ENCODE measurements at places on chromosomes 5 and 9.

- no peak for DNase-seq
Measured at GRCh38 chr5:155485386-155485785, 471.8 kb downstream of the KIF4B start.

GRCh38 chr9:106111039-106111730 lies 416.8 kb downstream of the TMEM38B start:
- no peak for DNase-seq

- DNase-seq = no peak
Measured at GRCh38 chr5:158413122-158413680, 554.3 kb upstream of the CLINT1 start.

GRCh38 chr5:133899506-133899905 lies 68.9 kb downstream of the C5orf15 start:
- no peak for DNase-seq

DNA sequence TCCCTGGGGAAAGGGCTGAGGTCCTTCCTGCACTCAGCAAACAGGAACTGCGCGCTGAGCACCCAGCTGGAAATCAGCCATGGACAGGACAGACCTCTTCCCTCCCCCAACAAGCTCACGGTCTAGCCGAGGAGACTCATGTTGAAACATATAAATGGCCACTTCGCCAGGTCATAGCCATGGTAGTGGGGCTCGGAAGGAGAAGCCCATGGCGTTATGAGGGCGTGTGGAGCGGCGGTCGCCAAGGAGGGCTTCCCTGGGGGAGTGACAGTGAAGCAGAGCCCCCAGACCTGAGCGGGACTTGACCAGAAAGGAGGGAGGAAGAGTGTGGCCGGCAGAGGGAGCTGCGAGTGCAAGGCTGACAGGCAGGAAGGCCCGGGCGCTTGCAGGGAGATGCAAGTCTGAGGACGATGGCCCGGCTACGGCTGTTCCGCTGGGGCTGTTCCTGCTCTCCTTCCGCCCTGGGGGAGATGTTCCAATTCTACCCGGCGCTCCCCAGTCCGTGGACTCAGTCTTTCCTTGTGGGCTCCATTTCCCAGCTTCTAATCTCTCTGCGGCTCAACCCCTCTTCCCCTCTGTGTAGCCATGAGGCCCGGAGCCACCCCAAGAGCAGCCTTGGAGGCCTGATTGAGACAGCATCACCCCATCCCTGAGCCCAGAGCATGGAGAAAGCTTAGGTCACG lies 43.9 kb upstream of the PRRC2B start:
- DNase-seq = no peak

DNA sequence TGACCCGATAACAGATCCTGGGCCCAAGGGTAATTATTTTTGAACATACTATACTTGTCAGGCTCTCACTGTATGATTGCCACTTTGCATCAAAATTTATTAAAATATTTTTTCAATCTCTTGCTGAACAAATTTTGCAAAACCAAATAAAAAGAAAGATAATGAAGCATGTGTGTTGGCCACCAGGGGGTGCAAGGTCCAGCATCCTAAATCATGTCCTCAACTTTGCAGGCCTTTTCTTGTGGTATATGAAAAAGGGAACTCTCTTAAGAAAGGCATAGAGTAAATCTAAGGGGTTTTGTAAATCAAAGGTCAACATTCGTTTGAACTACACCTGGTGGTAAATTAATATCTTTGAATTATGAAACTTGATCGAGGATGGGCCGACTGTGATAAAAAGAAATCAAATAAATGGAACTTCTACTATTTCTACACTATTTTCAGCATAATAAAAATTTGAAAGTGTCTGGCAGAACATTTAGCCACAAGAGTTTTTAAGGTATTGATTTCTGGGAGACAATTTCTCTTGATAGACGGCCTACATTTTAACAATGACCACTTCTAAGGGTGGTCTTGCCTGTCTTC lies 676.5 kb downstream of the DMRTA1 start:
- DNase-seq = no peak

- DNase-seq = no peak
Measured at GRCh38 chr9:136059321-136059791, 35.7 kb downstream of the NACC2 start.

- DNase-seq = no peak
Measured at GRCh38 chr5:111584651-111585050, 72.3 kb upstream of the STARD4 start.

- no peak for DNase-seq
Measured at GRCh38 chr9:135221951-135222631, 134.6 kb downstream of the OLFM1 start.

DNA sequence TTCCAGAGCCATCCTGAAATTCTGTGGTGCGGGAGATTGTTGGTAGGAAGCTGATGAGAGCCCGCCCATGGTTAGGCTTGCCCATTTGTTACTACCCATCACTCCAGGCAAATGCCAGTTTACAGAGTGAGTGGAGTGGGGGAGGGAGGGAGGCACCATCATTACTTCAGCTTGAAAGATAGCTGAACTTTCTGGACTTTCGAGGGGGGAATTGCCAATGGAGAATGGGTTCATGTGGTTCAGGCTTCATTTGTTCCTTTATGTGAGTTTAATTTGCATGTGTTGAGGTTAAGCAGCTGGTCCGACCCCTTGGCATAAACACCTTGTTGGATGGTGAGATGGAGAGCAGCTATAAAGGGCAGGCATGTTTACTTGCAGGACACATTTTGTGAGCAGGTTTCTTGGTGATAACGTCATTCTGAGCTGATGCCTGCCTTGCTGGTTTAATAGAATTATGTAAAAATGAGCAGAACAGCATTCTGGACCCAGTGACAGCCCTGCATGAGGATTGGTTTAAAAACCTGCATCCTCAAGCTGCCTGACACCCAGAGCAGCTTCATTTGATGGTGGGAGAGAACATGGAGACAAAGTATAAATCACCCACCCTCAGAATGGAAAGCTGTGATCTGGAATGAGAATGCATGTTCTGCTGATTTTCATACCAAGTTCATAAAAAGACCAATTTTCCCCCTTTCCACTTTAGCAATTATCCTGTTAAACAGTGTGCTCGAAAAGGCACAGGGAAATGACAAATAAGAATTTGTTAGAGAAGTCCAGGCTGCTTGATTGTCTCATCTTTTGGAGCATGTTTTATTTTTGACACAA lies 106.3 kb downstream of the TRIO start:
- no peak for DNase-seq

GRCh38 chr9:99720455-99721050 lies 101.1 kb upstream of the NR4A3 start:
- no peak for DNase-seq

DNA sequence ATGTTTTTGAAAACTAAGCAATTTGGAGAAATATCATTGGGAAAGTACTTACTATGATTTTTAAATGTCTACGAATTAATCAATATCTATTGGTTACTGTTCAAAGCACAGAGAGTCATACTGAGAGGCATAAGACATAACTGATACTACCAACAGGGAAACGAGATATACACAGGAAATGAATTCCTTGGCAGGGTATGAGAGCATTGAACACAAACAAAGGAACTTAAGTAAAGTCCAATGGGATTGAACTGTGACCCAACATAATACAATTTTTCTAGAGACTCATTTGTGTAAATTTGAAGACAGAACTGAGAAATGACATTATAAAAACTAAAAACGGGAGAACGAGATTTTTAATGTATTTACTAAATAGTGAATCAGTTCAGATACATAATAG lies 1.3 kb upstream of the ITGA1 start:
- DNase-seq = no peak

GRCh38 chr5:25448646-25449045 lies 803.9 kb upstream of the CDH10 start:
- DNase-seq = no peak

- no peak for DNase-seq
Measured at GRCh38 chr9:4787876-4788275, 4.9 kb upstream of the RCL1 start.

DNA sequence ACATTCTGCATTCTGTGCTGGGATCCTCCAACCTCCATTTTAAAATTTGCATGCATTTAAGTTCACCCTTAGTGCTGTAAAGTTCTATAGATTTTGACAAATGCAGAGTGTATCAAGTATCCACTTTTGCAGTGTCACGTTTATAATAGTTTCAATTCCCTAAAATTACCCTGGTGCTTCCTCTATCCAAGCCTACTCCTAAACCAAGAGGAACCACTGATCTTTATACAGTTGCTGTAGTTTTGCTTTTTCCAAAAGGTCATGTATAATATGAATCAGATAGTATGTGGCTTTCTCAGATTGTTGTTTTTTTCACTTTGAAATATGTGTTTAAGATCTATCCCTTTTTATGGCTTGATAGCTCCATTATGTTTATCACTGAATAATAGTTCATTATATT lies 468.4 kb upstream of the CDH6 start:
- DNase-seq = no peak

GRCh38 chr5:139296862-139297326 lies 3.4 kb downstream of the MATR3 start:
- no peak for DNase-seq

DNA sequence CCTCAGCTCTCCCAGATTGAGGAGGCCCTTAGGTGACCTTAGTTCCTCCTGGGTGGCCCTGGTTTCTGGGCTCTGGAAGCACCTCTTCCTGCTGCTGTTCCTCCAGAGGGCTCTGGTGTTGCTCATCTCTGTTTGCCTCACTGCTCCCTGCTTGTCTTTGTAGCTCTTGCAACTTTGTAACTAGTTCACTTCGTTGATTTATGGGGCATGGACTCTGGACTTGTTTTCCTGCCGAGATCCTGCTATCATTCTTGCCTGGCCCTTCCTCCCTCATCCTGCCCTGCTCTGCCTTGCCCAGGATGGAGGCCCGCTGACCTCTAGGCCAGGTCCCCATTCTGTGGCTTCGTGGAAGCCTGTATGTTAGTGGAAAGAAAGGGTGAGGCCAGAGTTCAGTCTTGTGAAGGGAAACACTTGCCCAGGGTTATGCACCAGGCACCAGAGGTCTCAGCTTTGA lies 169.3 kb downstream of the MACROH2A1 start:
- DNase-seq = no peak

DNA sequence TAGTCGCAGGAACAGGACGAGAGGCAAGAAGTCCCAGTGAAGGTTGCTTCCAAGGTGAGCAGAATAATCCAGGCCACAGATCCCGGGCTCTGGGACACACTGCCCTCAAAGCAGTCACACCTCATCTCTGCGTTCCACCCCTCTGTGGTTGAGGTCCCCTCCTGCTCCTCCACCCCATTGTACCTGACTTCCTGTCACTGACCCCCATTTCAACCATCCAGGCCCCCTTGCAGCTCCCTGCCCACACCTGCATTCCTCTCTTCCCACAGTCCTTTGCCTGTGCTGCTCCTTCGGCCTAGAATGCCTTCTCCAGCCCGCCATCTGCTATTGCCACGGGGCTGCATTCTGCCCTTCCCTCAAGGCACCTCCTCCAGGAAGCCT lies 73.5 kb downstream of the PAX5 start:
- no peak for DNase-seq

DNA sequence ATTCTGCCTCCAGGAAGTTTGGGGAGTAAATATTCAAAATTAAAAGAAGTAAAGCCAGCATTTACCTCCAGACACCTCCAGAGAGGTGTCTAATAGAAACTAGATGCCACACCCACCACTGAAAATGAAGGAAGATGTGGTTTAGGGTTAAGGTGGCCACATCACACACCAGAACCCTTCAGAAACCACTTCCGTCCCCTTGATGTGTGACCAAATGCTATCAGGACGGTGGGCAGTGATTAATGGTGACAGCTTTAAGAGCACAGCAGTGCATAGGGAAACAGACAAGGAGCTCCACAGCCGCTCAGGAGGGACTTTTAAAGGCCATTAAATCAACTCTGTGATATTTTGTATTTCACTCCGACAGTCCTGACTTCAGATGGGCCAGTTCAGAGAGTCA lies 295.2 kb downstream of the BRINP1 start:
- DNase-seq = no peak

GRCh38 chr9:27125936-27126335 lies 16.9 kb downstream of the TEK start:
- no peak for DNase-seq

- DNase-seq = no peak
Measured at GRCh38 chr5:98296426-98296825, 477.0 kb upstream of the RGMB start.

GRCh38 chr5:11894992-11895391 lies 9.3 kb downstream of the CTNND2 start:
- DNase-seq = no peak

- no peak for DNase-seq
Measured at GRCh38 chr9:16524078-16524477, 346.4 kb downstream of the BNC2 start.

GRCh38 chr5:83641946-83642345 lies 78.7 kb downstream of the HAPLN1 start:
- no peak for DNase-seq

DNA sequence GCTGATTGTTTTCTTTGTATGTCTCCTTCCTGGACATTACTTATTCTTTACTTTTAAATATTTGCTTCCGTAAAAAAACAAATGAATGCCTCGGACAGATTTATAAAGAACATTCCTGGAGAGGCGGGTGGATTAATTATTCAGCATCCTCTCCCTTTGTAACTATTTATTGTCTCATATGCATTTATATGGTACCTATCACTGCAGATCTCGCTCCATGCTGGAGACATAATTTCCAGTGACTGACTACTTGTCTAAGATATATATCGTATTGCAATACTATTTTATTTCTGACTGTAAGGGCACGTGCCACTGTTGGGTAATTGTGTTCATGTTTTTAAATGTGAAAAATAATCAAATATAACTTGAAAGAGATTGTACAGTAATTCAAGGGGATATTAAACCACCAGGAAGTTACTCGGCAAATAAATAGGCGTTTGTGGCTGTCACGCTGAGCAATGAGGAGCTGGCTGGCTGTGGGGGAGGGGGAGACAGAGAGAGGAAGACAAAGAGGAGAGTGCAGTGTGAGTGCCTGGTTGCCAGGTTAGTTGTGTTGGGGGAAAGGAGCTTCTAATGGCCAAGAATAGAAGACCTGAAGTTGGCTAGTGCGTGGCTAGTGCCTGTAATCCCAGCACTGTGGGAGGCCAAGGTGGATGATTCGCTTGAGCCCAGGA lies 131.8 kb upstream of the GABRP start:
- no peak for DNase-seq

DNA sequence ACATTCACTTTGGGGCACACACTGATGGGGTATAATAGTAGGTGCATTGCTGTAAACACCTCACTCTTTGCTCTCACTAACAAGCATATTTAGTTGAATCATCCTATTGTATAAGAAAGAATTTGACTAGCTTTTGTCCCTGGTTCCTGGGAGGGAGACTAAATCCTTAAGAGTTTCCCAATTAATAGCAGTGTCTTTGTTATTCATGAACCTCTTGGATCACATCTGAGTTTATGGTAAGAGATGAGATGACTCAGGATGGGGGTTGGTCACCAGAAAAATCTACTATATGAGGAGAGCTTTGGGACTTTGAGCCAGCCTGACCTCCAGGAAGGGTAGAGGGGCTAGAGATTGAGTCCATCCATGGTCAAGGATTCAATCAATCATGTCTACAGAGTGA lies 56.8 kb downstream of the PUM3 start:
- no peak for DNase-seq

DNA sequence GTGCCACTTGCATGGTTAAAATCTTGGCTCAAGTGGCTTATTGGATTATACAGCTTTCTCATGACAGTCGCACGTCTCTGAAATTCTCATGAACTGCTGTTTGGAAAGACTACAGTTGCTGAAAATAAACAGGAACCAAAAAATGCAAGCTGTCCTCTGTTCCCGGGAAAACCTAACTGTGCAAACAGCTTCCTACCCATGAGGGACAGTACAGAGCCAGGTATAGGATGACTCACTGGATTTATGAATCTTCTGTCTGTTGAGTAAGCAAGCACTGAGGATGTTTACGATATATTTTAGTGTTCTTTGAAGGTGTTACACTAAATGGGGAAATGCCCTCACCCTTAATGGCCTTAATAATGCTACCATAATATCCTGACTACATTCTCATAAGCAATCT lies 380.3 kb upstream of the TNC start:
- DNase-seq = no peak

Measured in nucleus accumbens (tissue), 56 donors.